ENCODE measurements at places on chromosomes 3 and 15.

DNA sequence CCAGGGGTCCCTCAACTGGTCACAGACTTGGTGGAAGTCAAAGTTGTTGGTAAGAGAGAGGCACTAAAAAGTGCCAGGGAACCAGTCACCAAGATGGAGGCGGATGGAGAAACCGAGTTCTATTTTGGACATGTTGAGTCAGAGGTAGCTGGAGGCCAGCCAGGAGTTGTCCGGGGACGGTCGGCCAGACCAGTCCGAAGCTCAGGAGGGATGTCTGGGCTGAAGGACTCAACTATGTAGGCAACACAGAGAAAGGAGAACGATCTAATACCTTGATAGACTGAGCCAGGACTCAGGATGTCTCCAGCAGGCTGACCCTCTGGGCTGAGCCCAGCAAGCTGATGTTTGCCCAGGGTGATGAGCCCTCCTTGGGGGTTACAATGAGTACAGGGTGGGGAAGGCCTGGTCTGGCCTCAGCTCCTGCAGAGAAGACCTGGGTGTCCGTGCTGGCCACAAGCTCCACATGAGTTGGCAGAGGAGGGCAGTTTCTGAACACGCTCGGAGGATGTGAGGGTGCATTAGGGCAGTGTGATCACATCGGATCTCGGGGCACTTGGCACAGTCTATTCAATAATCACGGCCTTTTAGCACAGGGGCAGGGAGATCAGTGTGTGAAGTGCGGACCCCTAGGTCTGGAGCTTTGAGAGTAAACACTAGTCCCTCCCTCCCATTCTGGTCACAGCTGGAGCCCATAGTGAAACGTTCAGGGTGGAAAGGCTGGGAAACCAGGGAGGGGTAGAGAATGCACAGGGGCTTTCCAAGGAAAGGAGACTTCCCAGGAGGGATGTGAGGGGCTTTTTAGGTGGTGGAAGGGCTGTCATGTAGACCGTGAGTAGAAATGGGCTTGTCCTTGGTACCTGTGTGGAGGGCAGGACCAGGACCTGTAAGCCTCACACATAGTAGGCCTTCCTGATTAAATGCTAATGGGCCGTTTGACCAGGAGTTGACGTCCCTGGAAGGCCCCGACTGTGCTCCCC lies 111.9 kb downstream of the ETFA start:
- DNase-seq = no peak

GRCh38 chr3:159884661-159885402 lies 103.8 kb upstream of the IL12A start:
- peak; percentile 39 for DNase-seq

DNA sequence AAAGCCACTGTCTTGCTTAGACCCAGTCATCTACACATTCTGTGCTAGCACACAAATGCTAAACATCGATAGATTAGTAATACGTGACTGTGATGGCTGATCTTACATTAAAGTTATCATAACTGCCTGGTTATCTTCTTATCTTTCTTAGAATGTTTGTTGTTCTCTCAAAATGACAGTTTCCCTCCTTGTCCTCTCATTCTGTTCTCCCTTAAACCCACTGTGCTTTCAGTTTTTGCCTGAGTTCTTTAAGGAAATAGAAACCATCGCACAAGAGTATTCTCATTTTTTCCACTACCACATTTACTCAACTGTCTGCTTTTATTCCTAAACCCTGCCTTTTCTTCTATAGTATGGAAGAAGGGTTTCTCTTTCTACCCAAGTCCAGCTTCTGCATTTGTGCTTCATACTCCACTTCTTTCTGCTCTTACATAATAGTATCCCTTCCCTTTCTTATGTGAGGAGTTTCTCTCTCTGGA lies 17.1 kb downstream of the STX19 start:
- no peak for DNase-seq

DNA sequence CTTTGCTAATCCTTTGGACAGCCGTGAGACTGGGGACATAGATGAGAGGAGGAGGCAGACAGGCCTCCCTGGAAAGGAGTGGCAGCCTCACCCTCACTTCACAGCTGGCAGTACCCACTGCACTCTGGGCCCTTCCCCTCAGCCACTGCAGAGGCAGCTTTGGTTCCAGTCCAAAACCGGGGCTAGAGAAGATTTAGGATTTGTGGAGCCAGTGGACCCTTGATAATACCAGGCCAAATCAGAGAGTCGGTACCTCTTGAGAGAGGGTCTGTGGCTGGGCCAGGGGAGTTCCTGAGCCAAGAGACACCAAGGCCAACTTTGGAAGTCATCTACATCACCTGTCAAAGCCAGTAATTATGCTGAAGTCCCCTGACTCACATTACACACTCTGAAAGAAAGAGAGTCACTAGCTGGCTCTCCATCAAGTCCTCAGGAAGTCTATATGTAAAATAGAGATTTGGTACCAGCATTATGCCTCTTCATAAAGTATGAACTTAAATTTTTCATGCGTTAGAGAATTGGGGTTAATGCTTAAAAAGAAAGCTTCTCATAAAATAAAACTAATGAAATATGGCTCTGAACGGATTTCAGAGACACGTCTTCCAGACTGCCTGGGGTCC lies 244.1 kb upstream of the SEMA6D start:
- no peak for DNase-seq

DNA sequence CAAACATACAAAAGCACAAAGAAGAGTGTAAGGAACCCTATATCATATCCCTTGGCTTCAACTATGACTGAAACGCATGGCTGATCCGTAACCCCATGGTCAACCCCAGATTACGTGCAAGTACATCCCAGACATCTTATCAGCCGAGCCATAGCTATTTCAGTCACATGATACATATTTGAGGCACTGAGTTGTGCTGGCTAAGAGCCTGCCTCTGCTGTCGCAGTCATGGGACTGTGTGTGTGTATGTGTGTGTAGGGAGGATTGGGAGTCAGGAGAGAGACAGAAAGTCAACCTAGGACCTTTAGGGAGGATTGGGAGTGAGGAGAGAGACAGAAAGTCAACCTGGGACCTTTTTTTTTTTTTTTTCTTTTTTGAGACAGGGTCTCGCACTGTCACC lies 8.4 kb downstream of the ST6GAL1 start:
- DNase-seq = no peak

GRCh38 chr3:146161663-146162002 lies 649 bp upstream of the PLOD2 start:
- DNase-seq = no peak

GRCh38 chr15:96054621-96055020 lies 275.9 kb upstream of the NR2F2 start:
- no peak for DNase-seq
